ENCODE measurements at places on chromosomes 11 and 22.
A peak's percentile ranks its signal among the peaks of the same experiment; 100 is the strongest.

DNA sequence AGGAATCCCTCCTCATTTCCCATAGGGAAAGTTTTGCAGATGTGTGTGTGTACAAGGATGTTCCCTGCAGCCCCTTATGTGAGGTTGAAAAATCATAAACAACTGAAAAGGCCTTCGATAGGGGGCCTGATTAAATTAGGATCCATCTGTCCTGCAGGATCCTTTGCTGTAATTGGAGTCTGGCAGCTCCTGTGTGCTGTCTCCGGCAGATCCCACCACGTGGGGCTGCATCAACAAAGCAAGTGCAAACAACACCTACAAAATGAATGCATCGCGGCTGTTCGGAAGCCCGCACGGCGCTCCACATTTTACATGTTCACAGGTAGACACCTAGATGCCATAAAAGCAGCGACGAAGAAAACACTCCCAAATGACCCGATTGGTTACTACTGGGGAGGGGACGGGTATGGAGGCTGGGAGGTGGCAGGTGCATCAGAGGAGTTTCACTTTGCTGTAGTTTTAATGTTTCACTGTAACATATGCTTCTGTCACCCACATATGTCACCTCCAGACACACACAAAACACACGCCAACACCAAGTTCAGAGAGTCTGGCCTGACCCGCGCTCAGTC lies 52.2 kb downstream of the NFAM1 start:
- no peak for DNase-seq

- no peak for DNase-seq
Observed at GRCh38 chr11:115067471-115067870, 389.1 kb downstream of the NXPE2 start.

DNA sequence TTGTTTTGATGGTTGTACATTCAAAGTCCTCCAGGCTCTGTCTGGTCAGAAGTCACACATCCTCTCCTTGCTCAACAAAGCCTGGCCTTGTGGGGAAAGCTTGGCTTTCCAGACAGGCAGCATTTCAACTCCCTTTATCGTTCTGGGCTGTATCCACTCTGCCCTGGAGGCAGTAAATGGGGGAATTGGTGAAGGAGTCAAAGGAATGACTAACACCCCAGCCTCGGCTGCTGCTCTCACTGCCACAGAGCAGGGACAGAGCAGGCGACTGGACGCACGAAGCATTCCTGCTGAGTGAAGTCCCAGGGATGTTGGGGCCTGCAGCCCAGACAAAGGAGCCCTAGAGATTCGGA lies 52.8 kb downstream of the WNT11 start:
- DNase-seq: no peak

DNA sequence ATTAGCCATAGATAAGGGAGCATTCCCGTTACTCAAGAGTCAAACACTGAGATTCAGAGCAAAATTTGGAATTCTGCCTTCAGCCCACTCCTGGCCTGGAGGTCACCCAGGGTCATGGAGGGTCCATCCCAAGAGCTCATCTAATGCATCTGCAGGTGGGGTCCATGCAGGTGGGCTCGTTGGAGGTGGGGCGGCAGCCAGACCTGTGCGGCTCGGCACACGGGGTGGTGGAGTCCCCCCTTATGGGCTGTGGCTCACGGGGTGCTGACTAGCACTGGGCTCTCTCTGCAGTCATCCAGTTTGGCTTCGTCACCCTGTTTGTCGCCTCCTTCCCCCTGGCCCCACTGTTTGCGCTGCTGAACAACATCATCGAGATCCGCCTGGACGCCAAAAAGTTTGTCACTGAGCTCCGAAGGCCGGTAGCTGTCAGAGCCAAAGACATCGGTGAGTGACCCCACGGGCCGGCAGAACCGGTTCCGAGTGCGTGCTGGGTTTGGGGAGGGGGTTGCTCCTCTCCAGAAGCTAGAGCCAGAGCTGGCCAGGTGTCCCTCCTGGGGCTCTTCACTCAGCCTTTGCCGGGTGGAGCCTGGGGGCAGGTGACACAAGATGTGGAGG lies 32.4 kb upstream of the FADD start:
- no peak for DNase-seq

DNA sequence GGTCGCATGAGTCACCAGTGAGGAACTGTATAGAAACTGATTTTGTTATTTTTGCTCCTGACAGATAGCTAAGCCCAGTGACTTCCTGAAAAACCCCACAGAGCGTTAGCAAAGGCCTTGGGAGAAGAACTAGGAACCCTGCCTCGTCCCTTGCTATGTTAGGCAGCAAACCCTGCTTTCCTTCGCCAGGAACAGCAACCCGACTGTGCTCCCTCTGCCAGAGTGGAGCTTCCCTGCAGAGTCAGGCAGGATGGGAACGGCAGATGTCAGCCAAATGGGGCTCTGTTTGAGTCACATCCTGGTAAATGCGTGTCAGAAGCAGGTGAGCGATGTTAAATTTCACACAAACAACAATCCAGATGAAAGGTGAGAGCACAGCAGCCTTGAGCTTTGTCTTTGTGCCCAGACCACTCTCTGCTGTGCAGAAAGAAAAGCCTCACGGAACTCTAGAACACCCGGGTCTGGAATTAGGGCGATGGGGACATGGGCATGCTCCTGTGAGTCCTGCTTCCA lies 186.6 kb downstream of the ADAMTS15 start:
- peak; percentile 67 for DNase-seq
